Stimulated activated CD4-positive, alpha-beta T cell treated with anti-CD3 and anti-CD28 coated beads, Interleukin-4, amount 100 ng/mL, for 24 hours (primary cell): ENCODE measurements at places on chromosomes 1 and 21.

GRCh38 chr1:109716121-109716520, 4.1 kb downstream of the GSTM5 start:
- DNase-seq, result no peak

DNA sequence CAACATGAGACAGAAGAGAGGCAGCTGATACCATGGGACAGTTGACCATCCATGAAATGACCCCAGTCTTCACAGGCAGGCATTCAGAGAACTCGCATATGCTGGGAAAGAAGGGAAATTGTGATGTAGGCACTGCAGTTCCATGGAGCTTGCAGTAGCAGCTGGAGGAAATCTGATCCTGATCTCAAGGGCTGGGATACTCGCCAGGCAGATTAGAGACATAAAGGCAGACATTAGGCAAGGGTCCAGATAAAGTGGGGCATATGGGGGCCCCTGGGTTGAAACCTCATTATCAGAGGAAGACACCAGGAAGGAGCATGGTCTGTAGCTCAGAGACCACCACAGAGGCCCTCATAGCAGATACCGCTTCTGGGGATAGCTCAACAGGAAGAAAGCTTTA, 48.7 kb upstream of the TNR start:
- no peak for DNase-seq

DNA sequence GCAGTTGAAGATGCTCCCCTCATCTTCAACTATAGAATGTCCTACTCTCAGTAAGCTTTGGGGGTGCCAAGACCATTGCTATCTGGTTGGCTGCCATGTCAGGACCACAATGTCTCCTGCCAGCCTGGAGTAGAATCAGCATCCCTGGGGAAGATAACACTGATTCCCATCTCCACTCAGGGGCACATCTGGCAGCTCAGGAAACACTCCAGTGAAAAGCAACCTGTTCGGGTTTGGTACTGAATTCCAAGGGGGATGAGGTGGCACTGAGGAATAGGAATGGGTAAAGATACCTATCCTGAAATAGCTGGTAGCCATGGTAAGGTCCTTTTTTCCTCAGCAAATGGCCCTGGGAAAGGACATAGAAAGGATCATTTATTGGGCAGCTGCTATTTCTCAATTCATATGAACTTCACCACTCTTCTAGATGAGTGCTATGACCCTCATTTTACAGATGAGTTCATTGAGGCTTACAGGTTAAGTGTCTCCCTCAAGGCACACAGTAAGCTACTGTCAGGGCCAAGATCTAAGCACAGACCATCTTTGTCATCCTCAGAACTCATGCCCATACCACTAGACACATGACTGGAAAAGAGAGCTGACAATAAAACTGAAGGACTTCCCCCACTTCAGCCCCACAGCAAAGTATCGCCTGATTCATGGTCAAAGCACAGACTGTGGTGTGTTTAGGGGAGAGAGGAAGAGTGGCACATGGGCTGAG, 31.4 kb downstream of the AK2 start:
- no peak for DNase-seq

DNA sequence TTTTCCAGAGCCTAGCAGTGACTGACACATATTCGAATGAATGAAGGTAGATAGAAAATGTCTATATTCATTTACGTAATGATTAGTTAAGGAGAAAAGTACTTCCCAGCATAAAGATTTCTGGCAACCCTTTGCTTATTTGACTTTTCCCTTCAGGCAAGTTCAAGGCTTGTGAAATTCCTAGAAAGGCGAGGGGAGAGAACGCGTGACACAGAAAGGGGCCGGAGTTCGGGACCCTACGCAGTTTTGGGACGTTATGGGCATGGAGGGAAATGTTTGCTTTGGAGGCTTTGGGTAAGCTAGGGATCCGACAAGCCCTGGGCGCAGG, 472 bp upstream of the USP25 start:
- no peak for DNase-seq

GRCh38 chr1:78536427-78536826, 45.7 kb downstream of the PTGFR start:
- DNase-seq, result no peak

DNA sequence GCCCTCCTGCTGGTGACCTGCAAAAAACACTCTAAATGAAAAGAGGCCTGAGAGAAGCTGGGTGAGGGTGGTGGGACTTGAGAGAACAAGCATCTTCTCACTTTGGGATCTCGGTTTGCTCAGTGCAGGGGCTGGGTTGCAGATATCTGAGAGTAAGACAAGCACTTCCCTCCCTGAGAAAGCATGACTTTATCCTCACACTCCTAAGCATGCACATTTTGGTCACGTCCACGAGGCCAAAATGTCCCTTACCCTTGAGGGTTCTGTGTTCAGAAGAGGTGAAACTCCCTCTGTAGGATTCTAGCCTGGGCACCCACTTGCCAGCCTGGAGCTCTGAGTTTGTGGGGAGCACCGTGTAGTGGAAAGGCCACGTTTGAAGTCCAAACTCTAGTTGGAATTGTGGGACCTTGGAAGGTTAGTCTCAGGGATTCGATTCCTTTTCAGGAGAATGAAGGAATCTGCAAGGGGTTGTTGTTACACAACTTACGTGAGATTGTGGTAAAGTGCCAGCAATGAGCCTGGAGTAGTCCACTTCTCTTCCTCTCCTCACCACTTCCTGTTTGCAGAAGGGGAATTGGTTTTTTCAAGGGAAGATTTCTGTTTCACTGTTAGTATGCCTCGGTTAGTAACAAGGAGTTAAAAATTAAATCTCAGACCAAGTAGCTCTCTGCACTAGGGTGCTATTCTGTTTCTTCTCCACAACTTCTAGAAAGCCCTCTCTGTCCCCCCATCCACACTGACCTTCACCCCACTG, 3.0 kb downstream of the FCAMR start:
- no peak for DNase-seq

DNA sequence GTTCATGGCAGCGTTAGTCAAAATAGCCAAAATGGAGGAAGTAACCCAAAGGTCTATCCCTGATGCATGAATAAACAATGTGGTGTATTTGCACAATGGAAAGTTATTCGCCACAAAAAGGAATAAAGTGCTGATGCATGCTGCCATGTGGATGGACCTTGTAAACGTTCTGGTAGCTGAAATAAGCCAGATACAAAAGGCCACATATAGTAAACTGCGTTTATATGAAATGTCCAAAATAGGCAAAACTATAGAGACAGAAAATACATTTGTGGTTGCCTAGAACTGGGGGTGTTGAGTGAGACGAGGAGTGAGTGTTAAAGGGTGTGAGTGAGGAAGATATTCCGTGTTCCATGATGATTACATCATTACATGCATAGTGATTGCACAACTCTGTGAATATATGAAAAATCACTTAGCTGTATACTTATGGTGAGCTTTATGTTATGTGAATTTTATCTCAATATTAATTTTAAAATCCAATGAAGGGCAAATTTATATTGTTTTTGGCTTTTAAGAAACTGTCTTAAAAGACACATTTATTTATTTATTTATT, 321.3 kb downstream of the KIF26B start:
- no peak for DNase-seq

GRCh38 chr1:59500950-59501742, 204.3 kb downstream of the FGGY start:
- no peak for DNase-seq

- DNase-seq, result no peak
These were observed 1.7 kb downstream of the GNB1 start for GRCh38 chr1:1889090-1889750.

DNA sequence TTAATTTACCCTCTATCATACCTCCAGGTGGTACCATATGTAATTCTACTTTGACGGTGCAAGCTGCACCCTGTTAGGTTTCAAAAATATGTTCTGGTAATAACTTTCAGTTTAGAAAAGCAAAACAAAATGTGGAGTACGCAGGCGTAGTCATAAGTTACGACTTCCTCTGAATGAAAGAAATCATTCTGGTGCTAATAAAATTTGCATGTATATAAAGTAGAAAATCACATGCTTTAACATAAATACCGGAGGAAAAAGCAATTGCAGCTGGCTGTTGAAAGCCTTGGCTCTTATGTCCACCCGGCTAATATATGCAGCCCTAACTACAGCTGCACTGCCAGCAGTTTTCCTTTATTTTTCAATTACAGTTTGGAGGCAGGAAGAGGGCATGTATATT, 65.2 kb upstream of the TMPRSS15 start:
- DNase-seq, result no peak

- no peak for DNase-seq
These were observed 16.4 kb downstream of the HEYL start for GRCh38 chr1:39623053-39623452.

DNA sequence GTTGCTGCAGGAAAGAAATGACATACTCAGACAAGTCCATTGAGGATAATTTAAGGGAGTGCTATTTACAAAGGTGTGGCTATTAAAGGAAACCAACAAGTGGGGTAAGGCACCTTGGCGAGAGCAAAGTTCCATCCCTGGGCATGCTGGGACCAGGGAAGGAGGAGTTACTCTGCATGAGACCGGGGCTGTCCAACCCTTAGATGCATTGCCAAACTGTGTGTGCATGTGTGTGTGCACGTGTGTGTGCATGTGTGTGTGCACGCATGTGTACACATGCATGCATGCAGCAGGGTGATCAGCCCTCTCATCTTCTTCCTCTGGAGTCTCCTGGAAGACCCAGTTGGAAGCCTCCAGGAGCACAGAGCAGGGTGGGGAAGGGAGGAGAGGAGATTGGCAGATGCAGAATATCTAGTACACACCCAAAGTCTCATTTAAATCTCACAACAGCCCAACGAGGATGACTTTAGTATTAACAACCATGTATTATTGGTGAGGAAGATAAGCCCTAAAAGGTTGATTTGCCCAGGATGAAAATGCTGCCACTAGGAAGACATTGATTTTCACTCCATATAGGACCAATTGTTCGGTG, 72.2 kb upstream of the CD34 start:
- no peak for DNase-seq

GRCh38 chr1:50704126-50704525, 255.9 kb downstream of the FAF1 start:
- peak; percentile 11 for DNase-seq

GRCh38 chr1:156948708-156949107, 28.3 kb downstream of the LRRC71 start:
- no peak for DNase-seq

- no peak for DNase-seq
These were observed 126.6 kb upstream of the COA6 start for GRCh38 chr1:234246638-234247116.

- DNase-seq, result no peak
These were observed 2.7 kb downstream of the ARHGEF11 start for GRCh38 chr1:157042846-157043245.

DNA sequence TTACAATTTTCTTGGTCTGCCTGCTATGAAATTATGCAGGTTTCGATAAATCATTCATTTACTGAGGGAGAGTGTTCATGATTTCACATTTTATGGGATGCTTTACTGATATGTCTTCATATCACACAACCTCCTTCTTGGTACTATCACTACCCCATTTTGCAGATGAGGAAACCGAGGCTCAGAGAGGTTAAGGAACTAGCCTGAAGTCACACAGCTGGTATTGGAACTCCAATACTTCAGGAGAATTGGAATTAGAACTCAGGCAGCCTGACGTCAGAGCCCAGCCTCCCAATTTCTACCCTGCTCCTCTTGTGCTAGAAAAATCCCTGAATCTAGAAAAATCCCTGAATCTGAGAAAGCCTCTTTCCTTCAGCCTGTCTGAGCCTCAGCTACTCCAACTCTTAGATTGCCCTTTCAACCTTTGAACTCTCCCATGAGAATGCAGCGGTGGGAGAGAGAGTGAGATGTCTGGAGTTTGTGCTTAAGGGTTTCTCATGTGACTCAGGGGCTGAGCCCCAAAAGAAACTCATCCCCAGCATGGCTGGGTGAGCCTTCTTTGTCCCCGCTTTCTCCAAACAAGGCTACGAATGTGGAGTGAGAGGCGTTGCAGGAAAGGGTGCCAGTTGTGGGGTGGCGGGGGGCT, 50.8 kb upstream of the IFNLR1 start:
- DNase-seq, result no peak

DNA sequence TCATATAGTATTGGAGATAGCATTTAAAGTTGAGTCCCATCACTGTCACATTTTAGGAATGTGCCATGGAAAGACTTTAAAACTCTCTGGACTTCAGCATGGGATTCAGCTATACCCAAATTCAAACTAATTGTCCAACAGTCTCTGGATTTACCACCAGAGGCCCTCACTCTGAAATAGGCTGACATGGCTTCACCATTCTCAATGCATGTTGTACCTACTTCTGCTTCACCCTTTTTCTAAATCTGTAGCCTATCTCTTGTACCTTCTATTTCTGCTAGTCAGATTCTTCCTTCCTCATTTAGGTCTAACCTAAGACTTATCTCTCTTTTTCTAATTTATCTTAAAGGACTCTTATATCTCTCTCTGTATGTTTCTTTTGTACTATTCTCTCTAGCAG, 512.7 kb upstream of the ZRANB2 start:
- DNase-seq, result no peak

DNA sequence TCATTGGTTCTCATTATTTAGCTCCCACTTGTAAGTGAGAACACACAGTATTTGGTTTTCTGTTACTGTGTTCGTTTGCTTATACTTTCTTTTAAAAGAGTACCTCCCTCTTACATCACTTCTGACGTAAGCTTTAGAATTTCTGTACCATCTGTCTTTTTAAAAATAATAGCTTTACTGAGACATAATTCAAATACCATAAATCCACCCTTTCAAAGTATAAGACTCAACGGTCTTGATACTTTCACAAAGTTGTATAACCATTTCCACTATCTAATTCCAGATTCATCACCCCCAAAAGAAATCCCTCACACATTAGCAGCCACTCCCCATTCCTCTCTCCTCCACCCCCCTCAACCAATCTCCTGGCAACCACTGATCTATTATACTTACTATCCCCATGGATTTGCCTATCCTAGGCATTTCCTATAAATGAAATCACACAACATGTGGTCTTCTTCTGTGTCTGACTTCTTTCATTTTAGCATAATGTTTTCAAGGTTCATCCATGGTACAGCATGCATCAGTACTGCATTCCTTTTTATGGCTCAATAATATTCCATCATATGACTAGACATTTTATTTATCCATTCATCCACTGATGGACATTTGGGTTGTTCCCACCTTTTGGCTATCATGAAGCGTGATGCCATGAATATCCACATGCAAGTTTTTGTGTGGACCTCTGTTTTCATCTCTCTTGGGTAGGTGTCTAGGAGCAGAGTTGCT, 104.7 kb downstream of the HLCS start:
- DNase-seq, result no peak

DNA sequence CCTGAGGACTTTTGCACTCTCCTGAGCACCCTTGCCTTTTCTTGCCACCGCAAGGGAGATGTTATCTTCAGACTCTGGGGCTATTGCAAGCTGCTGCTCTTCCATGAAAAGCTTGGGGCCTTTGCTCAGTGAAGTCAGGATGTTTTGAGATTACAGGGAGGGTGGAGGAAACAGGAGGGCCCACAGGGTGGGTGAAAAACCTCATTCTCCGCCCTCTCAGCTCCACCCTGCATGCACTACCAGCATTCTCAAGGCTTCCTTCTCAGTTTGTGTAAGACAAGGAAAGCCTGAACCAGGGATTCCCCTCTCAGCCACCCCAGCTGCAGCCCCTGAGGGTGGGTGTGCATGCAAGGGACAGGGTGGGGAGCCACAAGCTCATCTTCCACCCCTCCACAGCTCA, 25.8 kb upstream of the ZNF648 start:
- no peak for DNase-seq

GRCh38 chr1:41044187-41044586, 22.7 kb upstream of the SLFNL1 start:
- DNase-seq, result no peak
